ENCODE measurements at places on chromosomes 5 and 9.

DNA sequence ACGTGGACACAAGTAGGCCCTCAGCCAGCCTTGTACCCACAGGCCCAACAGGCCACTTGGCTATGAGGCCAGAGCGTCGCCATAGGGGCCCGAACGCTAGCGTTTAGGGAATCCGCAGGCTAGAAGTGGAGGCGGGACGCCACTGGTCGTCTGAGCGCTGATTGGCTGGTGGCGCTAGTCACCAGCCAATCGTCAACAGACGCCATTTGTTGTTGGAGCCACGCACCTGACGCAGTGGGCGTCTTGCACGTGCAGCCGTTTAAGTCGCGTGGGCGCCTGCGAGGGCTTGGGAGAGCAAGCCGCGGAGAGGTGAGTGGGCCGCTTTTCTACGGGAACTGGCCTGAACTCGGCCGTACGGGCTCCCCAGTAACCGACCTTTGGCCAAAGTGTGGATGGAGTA, at the start of gene DDX4:
TSS of gene DDX4 (plus strand) at position 269 of the 400 bp plus-strand sequence. CDS start 903 bp downstream, outside the sequence.
- no peak for DNase-seq

DNA sequence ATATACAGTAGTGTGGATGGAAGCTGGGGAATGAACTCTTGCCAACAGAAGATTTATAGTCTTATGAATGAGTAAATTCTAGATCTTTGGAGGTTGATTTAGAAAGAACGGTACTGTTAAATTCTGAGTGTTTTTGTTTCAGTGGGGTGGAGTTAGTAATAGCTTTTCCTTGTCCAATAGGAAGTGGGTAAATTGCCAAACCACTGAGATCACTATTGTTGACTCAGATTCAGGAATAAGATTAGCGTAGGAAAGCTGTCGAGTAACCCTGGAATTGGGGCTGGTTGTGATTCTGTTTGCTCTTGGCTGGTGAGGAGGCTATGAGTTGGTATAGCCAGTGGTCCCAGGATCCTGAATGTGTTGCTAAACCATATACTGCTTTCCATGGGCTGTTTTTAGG, 155.6 kb downstream of the ARHGAP26 start:
- no peak for DNase-seq

- DNase-seq, result no peak
Observed at GRCh38 chr9:37155601-37156000, 35.2 kb downstream of the ZCCHC7 start.

GRCh38 chr9:130288393-130288792, 22.8 kb downstream of the HMCN2 start:
- peak; percentile 12 for DNase-seq

DNA sequence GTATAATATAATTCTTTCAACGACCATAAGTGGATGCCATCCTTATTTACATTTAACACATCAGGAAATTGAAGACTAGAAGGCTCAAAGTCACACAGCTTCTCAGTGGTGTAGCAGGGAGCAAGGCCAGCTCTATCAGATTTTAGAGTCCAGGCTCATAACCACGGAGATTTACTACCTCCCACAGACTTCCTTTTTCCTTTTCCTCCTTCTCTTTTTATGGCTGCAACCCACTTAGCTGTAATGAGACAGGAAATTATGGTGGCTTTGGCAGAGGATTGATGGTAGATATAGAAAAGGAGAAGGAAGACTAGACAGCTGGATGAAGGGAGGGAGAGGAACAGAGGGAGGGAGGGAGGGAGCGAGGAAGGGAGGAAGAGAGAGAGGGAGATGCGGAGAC, 47.4 kb downstream of the SPEF2 start:
- DNase-seq, result no peak

GRCh38 chr9:76023715-76024195, 133.3 kb downstream of the PCSK5 start:
- no peak for DNase-seq

- peak; percentile 82 for DNase-seq
Observed at GRCh38 chr9:38315085-38315595, 77.4 kb upstream of the ALDH1B1 start.

DNA sequence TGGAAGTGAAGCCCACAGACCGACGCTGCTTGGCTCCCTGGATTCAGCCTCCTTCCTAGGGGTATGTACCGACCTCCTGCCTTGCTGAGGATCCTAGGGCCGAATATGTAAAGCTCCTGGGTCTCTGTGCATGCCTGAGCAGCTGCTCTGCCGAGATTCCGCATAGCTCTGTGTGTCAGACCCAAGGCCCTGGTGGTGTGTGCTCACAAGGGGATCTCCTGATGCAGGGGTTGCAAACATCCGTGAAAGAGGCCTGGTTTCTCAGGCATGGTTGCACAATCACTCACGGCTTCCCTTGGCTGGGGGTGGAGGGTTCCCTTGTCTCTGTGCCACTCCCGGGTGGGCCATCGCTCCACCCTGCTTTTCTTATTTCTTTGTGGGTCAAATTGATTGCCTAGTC, 19.9 kb upstream of the SVEP1 start:
- DNase-seq, result no peak

DNA sequence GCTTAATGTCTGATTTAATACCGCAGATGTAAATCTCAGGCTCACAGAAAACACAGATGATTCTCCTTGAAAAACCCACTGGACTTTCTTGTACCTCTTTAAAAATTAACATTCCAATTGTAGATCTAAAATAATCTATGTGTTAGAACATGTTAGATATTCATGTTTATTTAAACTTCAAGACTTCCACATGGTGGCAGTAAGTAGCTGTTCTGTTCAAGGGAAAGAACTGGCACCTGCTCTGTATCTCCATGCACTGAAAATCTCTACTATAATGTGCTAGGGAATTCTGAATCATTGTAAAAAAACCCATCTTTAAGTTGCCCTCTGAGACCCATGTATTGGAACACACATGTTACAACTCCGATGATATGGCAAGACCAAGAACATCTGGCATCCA, 366.9 kb downstream of the DMRTA1 start:
- peak; percentile 53 for DNase-seq

DNA sequence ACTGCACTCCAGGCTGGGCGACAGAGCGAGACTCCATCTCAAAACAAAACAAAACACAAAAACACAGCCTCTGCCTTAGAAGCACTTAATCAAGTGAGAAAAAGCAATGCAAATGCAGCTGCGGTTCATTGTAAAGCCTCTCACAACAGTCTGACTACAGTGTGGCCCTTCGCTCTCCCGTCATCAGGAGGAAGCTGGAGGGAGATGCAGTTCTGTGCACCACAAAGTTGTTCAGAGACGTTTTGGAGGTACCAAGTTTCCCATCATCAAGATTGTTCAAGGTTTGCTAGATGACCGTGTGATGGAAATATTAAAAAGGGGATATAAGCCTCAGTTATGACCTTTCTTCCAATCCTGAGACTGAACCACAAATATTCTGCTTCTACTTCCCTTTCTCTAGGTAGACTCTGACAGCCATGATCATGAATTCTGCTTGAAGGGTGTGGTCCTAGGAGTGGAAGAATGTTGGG, 40.9 kb downstream of the SEC61B start:
- no peak for DNase-seq

DNA sequence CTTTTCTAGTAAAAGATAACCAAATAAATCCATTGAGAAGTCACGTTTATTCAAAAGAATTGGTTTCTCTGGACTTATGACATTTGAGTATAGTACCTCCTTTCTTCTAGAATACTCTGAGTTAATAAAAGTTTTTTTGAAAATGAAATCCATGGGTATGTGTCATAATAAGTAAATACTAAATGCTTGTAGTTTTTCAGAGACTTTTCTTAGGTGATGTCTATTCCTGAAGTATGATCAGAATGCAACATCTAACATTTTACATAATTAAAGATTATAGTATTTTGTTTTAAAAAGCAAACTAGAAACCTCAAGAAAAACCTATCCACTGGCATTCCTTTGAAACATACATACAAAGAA, 63.2 kb downstream of the NFIB start:
- no peak for DNase-seq

DNA sequence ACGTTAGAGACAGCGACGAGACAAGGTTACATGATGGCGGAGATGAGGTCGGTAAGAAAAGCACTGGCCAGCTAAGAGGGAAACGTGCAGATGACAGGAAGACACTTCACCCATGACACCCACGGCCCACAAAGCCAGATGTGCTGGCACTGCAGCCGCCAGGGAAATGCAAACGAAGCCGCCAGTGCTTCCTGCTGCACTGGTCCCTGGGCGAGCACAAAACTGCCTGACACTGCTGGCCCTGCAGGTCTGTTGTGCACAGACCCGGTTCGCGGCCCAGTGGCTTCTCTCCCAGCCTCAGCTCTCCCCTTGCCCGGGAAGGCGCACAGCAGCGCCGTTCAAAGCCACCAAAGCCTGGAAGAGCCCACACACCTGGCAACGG, 20.3 kb downstream of the QSOX2 start:
- no peak for DNase-seq

DNA sequence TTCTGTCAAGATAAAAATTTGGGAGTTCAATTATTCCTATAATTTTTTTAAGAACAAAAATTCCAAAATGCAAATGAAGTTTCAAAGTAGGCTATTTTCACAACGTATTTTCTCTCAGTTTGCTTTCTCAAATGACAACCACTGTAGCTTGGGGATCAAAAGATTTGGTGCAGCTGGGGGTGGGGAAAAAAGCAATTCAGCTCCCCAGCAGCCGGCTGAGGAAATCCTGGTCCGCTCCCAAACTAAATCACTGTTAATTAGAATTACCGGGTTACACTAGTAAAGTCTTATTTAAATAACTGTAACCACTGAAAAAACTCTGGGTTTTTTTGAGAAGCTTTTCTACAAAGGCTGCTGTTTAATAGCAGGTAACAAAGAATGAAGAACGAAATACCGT, 5.7 kb downstream of the NR6A1 start:
- no peak for DNase-seq

GRCh38 chr9:112120439-112120925, 54.6 kb downstream of the SUSD1 start:
- no peak for DNase-seq

- no peak for DNase-seq
Observed at GRCh38 chr9:134178768-134179551, 14.6 kb upstream of the RNU6ATAC start.

DNA sequence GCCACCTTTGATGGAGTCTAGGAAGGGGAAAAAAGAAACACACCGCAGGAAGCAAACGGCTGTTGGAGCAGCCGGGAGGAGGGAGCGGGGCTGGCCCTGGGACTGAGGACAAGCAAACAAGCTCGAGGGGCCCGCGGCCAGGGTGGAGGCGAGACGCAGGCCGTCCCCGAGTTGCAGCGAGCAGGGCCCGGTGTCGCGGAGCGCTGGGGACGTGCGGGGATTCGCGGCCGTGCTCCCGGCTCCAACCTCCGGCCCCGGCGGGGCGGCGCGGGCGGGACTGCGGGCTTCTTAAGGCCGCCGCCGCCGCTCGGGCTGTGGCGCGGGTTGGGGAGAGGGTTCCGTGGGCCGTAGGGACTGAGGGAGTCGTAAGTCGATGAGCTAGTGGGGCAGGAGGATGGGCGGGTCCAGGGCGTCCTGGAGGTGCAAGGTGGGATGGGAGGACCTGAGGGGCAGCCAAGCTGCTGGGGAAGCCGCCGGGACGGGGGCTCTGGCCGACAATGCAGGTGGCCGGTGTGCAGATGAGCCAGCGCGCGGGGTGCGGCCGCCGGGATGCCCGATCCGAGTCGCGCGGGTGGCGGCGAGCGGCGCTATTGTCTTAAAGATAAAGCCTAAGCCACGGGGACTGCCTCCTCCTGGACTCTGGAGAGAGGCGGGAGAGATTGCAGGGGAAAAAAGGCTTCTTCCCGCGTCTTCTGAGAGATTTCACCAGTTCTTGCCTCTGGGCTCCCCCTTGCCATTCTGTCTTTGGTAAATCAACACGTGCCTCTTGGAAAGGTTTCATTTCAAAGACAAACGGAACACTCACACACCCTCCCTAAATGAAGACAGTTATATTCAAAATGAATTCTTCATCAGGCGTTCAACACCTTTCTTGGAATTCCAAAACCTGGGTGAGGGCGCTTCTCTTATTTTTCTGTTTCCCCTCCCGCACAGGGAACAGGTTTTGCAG, 1.6 kb upstream of the HAPLN1 start:
- DNase-seq, result no peak

GRCh38 chr9:129664746-129665388, 580 bp upstream of the PRRX2 start:
- no peak for DNase-seq

Data from NCI-H1092 treated with DMSO at 0.1 percent for 48 hours (cell line).